Islet precursor cell (in vitro differentiated cells): ENCODE measurements at places on chromosomes 7 and 10.

GRCh38 chr7:118642396-118642795, 417.9 kb downstream of the ANKRD7 start:
- no peak for DNase-seq

- no peak for DNase-seq
These were observed 22.8 kb downstream of the ARL5B start for GRCh38 chr10:18681971-18682411.

- no peak for DNase-seq
These were observed 52.0 kb downstream of the JAKMIP3 start for GRCh38 chr10:132117636-132118190.

DNA sequence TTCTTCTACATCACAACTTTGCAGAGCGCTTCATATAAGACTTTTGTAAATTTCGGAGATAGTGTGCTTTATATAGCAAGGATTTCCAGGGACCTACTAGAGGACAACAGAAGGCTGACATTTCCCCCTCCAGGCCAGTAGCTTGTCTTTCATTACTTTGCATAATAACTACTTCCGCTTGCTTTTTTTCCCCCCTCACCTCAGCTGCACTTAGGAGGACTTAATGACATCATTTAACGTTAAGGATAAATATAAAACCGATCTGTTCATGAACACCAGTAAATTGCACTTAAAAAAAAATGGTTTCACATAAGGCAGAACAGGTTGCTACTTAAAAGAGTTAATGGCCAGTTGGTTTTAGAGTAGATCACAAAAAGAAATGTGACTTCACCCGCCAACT, 172.3 kb downstream of the AUTS2 start:
- no peak for DNase-seq

DNA sequence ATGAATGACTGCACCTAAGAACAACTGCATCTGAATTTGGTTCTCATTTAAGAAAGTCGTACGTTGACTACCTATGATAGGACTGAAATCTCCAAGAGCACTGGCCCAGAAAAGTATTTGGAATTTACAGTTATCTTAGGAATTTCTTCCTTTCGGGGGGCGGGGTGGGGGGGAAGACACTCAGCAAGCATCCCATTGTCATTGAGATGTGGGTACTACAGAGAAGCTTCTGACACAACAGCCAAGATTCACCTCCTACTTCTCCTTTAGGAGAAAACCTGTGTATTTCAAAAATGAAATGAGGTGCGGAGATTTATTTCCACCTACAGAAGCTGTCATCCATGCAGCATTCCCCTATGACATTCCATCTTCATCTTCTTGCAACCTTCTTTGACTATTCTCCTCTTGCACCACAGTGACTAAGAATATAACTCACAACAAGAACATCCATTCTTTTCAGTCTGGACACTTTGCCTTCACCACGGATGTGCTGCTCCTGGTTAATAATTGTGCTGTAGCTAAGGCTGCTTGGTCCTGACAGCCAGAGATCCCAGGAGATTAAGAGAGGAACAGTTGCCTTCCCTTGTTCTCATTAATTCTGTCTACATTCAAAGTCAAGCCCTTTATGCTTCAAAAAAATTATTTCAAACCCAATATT, 98.4 kb upstream of the FRMD4A start:
- no peak for DNase-seq

DNA sequence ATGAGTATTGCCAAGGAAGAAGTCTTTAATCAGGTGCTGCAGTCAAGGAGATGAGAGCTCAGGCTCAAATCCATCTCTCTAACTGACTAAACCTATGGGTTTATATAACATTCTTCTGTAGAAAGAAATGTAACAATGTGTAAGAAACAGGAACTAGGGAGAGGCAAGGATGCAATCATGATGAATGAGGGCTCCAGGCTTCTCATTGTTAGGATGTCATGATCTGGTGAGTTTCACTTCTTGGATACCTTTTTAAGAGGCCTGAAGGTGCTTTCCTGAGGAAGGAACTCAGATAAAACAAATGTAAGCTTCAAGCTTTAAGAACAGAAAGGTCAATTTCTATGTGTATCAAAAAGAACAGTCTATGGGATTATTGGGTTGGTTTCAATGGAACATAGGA, 30.8 kb upstream of the SCIN start:
- DNase-seq: no peak

- no peak for DNase-seq
These were observed 161.9 kb upstream of the MEOX2 start for GRCh38 chr7:15848362-15848761.

GRCh38 chr7:71752171-71752935, 620.4 kb downstream of the GALNT17 start:
- DNase-seq: peak; percentile 83

DNA sequence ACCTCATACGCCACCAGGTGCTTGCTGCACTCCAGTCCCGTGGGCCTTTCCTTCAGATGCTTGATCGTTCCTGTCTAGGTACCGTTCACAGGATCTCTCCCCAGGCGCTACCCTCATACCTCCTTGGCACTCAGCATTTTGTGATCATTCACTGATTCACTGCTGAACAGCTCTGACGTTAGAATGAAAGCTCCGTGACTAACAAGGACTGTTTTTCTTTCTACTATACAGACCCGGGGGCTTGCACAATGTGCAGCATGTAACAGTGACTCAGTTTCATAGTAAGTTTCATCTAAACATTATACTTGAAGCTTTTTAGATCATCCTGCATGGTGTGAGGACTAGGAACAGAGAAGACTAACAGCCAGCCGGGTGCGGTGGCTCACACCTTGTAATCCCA, 20.6 kb downstream of the KIN start:
- DNase-seq: no peak

DNA sequence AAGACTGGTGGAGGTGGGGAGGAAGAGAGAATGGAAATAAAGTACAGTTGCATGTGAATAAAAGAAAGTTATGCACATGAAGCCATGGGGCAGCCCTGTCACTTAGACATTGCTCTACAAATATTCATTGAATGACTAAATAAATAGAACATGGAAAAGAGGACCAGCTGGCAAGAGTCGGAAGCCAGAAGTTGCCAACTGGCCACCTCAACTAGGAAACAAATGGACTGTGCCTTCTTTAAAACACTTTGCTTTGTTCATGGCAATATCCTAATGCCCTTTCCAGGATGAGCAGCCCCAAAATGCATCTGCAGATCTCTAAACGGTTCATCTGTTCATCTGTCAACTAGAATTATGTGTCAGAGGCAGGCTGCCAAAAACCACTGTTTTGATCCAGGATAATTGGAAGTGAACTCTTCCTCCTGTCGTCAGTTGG, 157.3 kb downstream of the NOC3L start:
- DNase-seq: no peak

DNA sequence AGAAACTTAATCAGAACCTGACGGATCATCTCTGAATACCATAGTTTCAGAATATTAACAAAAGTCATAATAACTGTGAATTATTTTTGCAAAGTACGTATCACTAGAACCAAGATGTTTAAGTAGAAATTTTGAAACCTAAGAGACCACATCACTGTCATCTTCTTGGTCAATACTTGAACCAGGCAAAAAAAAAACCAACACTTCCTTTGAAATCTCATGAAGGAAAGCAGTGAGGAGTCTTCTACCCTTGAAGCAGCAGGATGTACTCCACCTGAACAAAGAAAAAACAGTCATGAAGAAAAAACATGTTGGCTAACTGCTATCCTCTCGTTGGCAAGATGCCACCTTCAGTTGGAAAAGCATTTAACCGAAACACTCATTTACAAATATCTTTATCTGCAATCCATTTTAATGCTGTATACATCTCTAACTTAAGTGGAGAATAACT, 82.4 kb downstream of the SRPK2 start:
- no peak for DNase-seq

DNA sequence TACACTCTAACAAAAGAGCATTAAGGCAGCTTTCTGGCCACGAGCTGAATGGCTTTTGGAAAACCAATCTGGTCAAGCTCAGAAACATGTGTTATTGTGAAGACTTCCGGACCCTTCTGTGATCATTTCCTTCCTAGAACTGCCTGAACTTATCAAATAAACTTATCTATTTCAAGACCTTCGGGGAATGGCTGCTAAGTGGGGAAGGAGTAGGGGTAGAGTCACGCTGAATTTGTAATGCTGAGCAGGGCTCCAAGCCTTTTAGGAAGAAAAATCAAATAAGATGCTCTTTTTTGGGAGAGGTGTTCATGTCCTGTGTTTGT, 56.6 kb downstream of the PAPSS2 start:
- DNase-seq: no peak
